CD4-positive, alpha-beta T cell treated with Interleukin-1 beta for 1 hour (primary cell): ENCODE measurements at places on chromosomes 3 and 15.
A peak's percentile ranks its signal among the peaks of the same experiment; 100 is the strongest.

GRCh38 chr3:129549006-129549800, 6.2 kb downstream of the H1-8 start:
- peak; percentile 34 for DNase-seq

- no peak for DNase-seq
Observed at GRCh38 chr3:129608087-129608935, 1.8 kb upstream of the PLXND1 start.

DNA sequence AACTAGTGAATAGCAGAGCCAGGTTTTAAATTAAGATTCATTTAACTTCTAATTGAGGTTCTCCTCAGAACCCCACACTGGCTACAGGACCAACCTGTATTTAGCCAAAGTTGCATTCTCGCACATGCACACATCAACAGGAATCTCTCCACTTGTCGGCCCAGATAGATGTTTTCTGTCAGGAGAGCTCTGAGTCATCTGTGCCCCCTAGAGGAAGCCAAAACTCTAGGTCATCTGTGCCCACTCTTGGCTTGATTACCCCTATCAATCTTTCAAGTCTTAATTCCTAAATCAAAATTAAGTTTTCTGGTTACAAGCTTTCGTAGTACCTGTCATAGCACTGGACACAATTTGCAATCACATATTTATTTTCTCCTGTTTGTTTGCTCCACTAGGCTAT, 104.9 kb upstream of the EOMES start:
- no peak for DNase-seq

- DNase-seq = no peak
Observed at GRCh38 chr3:105606016-105606415, 239.3 kb downstream of the ALCAM start.

DNA sequence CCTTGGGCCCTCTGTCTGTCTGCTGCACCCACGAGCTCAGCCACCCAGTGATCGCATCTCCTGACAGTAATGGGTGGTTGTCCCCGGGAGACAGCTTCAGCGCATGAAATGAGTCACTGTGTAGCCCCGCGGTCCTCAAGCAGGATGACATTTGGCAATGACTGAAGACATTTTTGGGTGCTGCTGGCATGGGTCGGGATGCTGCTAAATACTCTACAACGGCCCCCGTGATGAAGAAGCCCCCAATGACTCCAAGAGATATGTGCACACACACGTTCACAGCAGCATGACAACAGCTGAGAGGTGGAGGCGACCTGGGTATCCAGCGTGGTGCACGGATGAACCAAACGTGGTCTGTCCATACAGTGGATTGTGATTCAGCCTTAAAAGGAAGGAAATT, 17.4 kb upstream of the ZXDC start:
- DNase-seq = no peak
